ENCODE measurements at places on chromosomes 7 and 10.

DNA sequence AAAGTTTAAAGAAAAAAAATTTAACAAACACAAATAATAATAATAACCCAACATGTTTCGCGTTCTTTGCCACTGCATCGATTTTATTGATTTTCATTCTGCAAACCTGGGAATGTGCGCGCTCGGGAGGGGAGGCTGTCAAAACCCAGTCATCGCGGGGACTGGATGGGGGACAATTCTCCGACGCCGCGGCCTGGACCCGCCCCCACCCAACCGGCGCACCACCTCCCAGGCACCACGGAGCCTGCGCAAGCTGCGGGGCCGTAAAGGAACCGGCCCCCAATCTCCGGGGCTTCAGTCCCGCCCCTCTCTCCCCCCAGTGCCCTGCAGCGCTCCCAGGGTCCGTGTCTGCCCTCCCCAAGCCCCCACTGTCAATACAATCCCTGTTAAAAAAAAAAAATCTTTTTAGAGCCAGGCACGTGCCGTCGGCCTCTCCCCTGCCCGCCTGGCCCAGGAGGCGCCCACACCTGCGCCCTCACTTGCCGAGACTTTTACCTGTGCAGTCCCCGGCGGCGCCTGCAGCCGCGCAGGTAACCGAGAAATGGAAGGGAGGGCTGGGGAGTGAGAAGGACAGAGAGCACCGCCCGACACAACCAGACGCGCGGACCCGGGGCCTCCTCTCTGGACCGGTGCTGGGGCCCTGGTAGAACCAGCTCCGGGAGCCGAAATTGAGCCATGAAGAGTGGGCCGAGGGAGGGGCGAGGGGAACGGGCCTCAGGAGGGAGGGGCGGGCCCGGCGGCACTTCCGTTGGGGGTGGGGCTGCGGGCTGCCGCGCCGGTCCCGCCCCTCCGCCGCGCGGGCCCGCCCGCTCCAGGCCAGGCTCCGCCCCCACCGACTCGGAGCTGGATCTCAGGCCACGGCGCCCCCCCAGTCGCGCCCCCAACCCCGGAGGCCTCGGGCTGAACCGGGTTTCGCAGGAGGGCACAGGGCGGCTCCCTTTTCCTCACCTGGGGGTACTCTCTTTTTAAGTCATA is 7.6 kb upstream of the ZNF503 start:
- peak; percentile 41 for DNase-seq

DNA sequence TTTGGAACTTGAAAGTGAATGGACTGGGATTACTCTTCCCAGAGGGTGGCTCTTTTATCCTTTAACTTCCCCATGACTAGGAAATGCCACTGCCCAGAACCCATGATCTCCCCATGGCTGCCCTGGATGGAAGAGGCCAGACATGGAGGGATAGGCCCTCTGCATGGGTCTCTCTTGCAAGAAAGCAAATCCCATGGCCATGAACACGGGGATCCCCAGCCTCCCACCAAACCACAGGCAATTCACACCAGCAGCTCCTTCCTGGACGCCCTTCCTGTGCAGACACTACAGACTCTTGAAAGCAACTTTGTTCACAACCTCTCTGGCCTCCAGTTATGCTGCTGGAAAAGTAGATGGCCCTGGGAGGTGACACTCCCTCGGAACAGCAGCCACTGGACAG is 55.0 kb downstream of the EBF3 start:
- DNase-seq = no peak

- no peak for DNase-seq
Observed at GRCh38 chr10:52030051-52030790, 283.9 kb upstream of the DKK1 start.

GRCh38 chr7:49479936-49480544 is 293.4 kb upstream of the VWC2 start:
- DNase-seq = no peak

DNA sequence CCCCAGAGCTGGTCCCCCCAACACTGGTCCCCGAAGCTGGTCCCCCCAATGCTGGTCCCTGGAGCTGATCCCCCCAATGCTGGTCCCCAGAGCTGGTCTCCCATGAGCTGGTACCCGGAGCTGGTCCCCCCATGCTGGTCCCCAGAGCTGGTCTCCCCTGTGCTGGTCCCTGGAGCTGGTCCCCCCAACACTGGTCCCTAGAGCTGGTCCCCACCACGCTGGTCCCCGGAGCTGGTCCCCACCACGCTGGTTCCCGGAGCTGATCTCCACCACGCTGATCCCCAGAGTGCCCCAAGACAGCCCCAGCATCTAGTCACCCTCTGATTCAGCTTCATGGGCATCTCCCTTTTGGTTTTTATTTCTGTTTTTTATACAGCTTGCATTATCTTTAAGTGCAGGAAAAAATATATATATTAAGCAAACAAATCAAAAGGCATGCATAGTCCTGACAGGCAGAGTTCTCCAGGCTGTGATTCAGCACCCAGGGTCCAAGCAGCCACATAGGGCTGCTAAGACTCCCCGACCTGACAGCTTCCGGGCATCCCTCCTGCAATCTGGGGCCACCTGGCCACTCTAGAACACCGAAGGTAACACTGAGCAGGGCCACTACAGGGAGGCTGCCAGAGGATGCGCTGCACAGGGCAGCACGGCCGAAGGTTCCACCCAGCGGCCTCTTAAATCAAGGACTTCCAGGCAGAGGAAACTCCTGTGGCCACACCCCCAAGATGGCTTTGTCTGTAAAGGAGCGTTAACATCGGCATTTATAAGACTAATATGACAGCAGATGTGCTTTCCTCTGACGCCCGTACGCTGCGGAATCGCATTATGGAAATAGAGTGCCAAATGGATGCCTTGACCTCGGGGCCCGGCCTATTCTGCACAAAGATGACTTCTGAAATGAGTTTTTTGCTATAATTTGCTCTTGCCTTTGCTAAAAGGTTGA is 215.0 kb downstream of the PTPRN2 start:
- no peak for DNase-seq

Data from fibroblast of skin of right quadriceps (primary cell).